Activated CD4-positive, alpha-beta T cell treated with anti-CD3 and anti-CD28 coated beads, Interleukin-2, amount 50 U/mL, for 4 hours (primary cell): ENCODE measurements at places on chromosomes 12 and 14.

DNA sequence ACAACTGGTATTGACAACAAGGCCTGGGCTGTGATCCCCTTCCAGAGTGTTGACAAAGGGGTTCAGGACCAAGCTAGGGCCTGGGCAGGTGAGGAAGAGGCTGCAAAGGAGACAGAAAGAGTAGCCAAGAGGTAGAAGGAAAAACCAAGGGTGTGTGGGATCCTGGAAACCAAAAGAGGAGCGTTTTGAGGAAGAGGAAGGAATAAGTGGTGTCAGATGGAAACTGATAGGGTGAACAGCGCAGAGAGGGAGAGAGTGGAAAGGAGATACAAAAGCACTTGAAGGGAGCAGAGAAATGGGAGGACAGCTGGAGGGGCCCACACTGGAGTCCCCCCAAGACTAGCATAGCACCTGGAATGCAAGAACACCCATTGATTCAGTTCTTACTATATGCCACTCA, 8.3 kb upstream of the HVCN1 start:
- DNase-seq, result no peak

GRCh38 chr12:119201789-119202543, 23.2 kb downstream of the HSPB8 start:
- no peak for DNase-seq

DNA sequence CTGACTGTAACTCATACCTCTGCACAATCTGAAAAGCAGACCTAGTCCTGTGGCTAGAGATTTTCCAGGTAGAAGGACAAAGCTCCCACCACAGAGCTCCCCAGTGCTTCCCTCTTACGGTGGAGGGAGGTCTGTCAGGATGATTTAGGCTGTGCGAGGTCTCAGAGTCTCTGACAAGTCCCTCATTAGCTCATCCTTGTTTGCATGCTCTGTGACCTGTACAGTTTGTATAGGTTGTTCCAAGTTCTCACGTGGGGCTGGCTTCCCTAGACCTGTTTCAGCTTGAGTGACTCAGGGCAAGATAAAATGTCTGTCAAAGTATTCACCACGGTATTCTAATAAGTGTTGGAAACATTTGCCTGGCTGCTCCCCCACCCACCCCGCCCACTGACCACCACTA, 34.8 kb downstream of the ASCL1 start:
- no peak for DNase-seq

GRCh38 chr14:68271913-68272391, 452.4 kb downstream of the RAD51B start:
- no peak for DNase-seq

- no peak for DNase-seq
These were observed 57.5 kb downstream of the AP5M1 start for GRCh38 chr14:57326253-57326652.

DNA sequence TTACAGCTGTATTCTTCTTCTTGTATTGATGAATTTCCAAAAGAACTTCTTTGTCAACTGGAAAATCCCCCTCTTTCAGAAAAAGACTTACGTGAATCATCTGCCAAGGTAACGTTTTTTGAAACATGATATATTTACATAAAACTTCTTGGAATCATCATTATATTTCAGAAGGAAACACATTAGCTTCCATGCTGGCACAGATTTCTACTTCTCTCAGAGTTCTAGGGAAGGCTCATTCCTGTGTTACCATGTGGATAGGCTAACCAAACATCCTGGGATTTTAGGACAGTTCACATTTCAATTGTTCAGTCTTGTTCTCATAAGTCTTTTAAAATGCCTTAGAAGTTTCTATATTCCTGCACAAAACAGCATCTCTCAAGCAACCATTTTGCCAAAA, 120.3 kb upstream of the NEDD1 start:
- no peak for DNase-seq

GRCh38 chr12:121969726-121970125, 51.3 kb downstream of the CFAP251 start:
- DNase-seq, result no peak

GRCh38 chr14:23344481-23344880, 8.2 kb downstream of the SLC22A17 start:
- DNase-seq, result no peak

DNA sequence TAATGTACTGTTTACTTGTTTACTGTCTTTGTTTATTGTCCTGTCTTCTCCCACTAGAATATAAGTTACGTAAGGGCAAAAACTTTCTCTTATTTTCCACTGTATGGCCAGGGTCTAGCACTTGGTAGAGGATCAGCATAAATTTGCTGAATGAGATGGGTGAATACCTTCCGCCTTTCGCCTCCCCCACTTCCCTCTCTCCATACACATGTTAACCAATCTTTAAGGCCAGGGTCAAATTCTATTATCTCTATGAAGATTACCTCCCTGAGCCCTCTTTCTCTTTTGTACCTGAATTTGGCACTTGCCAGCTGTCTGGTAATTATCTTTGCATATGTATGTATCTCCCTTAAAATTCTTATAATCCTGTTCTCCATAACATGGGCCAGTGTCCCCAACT, 4.9 kb downstream of the DUSP16 start:
- DNase-seq, result no peak

GRCh38 chr12:2498964-2499500, 295.7 kb upstream of the FKBP4 start:
- DNase-seq, result no peak

GRCh38 chr12:93573552-93574223, 1.2 kb downstream of the SOCS2 start:
- DNase-seq, result no peak

DNA sequence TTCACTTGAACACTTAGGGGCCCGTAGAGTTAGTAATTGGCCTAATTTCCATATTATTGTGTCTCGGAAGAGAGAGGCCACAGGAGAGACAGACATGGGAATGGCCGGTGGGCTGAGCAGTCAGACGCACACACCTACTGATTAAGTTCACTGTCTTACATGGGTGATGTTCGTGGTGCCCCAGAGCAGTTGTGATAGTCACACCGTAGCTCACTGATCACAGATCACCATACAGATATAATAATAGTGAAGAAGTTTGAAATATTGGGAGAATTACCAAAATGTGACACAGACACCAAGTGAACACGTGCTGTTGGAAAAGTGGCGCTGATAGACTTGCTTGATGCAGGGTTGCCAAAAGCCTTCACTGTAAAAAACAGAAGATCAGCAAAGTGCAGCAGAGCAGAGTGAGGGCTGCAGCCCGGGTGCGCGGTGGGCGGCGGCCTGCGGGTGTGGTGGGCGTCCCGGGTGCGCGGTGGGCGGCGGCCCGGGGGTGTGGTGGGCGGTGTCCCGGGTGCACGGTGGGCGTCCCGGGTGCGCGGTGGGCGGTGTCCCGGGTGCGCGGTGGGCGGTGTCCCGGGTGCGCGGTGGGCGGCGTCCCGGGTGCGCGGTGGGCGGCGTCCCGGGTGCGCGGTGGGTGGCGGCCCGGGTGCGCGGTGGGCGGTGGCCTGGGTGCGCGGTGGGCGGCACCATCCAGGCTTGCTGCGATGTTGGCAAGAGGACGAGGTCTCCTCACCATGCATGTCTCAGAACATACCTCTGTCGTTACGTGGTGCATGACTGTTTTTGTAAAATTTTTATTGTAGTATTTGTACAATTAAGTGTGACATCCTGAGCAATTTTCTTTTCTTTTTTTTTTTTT, 34.3 kb upstream of the TEX22 start:
- DNase-seq, result peak; percentile 26

- DNase-seq, result no peak
These were observed 23.1 kb upstream of the IL22 start for GRCh38 chr12:68276402-68276930.

DNA sequence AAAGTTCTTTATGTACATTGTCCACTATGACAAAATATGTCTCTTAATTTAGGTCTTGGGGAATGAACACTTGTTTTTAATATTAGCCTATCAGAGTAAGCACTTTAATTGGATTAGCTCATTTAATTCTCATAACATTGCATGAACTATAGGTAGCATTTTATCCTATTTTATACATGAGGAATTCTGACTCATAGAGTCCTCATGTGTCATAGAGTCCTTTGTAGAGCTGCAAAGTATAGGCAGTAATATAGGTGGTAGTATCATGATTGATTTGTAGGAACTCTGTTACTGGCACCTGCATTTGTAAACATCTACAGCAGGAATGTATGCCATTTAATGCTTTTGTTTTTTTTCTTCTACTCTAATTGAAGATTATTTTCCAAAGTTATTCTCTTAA, 96.0 kb downstream of the GPHN start:
- no peak for DNase-seq

DNA sequence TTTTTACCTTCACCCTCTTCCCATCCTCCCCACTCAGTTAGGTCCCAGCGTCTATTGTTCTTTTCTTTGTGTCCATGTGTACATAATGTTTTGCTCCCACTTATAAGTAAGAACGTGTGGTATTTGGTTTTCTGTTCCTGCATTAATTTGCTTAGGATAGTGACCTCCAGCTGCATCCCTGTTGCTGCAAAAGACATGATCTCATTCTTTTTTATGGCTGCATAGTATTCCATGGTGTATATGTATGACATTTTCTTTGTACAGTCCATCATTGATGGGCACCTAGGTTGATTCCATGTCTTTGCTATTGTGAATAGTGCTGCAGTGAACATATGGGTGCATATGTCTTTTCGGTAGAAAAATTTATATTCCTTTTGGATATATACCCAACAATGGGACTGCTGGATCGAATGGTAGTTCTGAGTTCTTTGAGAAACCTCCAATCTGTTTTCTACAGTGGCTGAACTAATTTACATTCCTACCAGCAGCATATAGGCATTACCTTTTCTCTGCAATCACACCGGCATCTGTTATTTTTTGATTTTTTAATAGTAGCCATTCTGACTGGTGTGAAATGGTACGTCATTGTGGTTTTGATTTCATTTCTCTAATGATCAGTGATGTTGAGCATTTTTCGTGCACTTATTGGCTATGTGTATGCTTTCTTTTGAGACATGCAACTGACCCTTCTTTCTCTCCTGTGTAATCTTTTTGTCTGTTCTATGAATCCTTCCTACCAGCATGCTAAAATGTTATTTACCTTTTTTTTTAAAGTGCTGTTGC, 279.7 kb upstream of the AMIGO2 start:
- DNase-seq, result no peak

DNA sequence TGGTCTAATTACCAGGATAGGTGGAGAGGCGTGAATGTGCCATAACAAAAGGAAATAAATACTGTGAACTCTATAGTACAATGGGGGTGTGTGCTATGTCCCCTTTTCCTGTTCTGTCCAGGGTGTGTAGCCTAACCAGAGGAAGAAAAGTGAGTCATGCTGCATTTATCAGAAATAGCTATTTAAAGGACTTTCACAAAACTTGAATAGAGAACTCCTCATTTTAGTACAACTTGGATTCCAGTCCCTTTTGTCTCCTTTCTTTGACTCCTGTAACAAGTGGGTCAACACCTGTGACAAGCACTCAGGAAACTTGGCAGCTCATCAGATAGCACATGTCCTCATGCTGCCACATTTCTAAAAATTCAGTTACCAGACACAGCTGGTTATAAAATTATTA, 123.4 kb downstream of the CCDC91 start:
- no peak for DNase-seq

DNA sequence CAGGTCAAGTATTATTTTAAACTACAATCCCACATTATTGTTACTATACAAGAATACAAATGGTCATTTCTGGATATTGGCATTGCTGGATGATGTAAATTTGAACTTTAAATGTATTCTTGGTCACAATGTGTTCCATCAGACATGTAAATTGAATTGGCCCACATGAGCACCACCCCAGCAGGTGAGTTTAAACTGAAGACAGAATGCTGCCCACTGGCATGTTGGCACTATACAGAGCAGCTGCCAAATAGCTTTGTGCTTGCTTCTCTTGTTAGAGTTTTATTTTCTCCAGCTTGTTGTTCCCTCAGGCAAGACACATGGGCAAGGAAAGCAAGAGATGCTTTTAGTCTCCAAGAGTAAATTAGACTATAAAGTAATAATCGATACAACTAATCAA, 98.6 kb downstream of the C12orf50 start:
- DNase-seq, result no peak

GRCh38 chr12:113200021-113200797, 14.7 kb downstream of the RITA1 start:
- no peak for DNase-seq

GRCh38 chr12:47178014-47178413, 98.3 kb upstream of the AMIGO2 start:
- DNase-seq, result no peak

DNA sequence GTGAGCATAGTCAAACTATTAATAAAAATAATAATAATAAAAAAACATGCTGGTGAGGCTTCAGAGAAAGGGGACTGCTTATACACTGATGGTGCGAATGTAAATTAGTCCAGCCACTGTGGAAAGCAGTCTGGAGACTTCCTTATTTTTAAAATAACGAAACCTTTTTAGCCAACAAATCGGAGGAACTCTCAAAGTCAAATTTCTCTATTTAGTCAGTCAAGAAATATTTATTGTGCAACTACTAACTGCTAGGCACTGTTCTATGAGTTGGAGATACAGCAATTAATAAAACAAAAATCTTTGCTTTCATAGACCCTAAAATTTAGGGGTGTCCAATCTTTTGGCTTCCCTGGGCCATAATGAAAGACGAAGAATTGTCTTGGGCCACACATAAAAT, 10.8 kb downstream of the TAOK3 start:
- no peak for DNase-seq

GRCh38 chr12:65607401-65607841, 216.9 kb upstream of the HMGA2 start:
- DNase-seq, result no peak

GRCh38 chr14:78967111-78967809, 797.1 kb downstream of the NRXN3 start:
- no peak for DNase-seq

- DNase-seq, result no peak
These were observed 215.4 kb upstream of the NAV3 start for GRCh38 chr12:77615332-77615731.

GRCh38 chr12:48380596-48380995, 29.9 kb upstream of the ZNF641 start:
- DNase-seq, result no peak

- DNase-seq, result no peak
These were observed 17.4 kb downstream of the CMKLR1 start for GRCh38 chr12:108321688-108322087.

GRCh38 chr12:14393751-14394150, 28.3 kb downstream of the ATF7IP start:
- no peak for DNase-seq
